ENCODE measurements at places on chromosomes 2 and 18.
A peak's percentile ranks its signal among the peaks of the same experiment; 100 is the strongest.

- H3K27me3 ChIP-seq: no peaks in the 10 kb centered on the region
- H3K4me1 ChIP-seq: peaks cover 47% of the 10 kb centered on the region
- no peak for DNase-seq
- peak overlapping the region; percentile 77 for H3K27ac ChIP-seq
- H3K4me3 ChIP-seq: no peak overlapping the region
Measured at GRCh38 chr2:37802899-37803379, 122.1 kb upstream of the RMDN2 start.

- no peak overlapping the region for H3K27ac ChIP-seq
- no peak overlapping the region for H3K4me3 ChIP-seq
- H3K27me3 ChIP-seq: no peaks in the 10 kb centered on the region
- no peaks in the 10 kb centered on the region for H3K36me3 ChIP-seq
Measured at GRCh38 chr2:25597881-25598280, 75.5 kb downstream of the DTNB start.

DNA sequence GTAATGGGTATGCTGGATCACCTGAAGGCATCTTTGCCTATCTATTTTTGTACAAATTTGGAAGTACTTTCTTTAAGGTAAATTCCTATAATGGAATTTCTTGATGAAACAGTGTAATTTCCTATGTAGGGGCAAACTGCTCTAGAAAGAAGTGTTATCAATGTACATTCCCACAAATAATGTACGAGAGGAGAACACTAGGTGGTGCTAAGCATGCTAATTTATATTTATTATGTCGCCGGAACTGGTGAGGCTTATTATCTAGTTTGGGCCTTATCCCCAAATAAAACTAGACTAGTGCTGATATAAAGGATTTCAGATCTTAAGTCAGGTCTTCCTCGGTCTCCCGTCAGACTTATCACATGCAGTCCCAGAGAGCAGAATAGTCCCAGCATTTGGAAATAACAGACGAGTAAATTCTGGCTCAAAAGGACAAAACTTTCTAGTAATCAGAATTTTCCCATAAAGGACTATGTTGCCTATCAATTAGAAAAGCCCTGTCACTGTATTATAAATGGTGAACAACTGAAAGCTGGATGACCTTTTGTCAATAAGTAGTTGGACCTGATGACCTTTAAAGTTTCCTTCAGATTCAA, 86.9 kb upstream of the RBBP8 start:
- H3K36me3 ChIP-seq: no peaks in the 10 kb centered on the region
- H3K4me3 ChIP-seq: no peak overlapping the region
- DNase-seq: peak; percentile 15
- peaks cover 37% of the 10 kb centered on the region for H3K4me1 ChIP-seq
- no peaks in the 10 kb centered on the region for H3K27me3 ChIP-seq

DNA sequence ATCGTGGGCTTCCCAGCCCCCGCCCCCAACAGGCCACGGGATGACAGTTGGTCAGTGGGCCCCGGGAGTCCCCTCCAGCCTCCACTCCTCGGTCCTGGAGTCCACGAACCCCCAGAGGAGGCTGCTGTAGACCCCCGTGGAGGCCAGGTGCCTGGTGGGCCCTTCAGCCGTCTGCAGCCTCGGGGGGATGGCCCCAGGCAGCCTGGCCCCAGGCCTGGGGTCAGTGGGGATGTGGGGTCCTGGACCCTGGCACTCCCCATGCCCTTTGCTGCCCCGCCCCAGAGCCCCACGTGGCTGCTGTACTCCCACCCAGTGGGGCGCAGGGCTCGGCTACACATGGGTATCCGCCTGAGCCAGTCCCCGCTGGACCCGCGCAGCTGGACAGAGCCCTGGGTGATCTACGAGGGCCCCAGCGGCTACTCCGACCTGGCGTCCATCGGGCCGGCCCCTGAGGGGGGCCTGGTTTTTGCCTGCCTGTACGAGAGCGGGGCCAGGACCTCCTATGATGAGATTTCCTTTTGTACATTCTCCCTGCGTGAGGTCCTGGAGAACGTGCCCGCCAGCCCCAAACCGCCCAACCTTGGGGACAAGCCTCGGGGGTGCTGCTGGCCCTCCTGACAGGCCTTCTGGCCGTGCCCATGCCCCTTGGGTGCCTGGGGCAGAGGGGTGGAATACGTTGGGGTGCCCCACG, 7.6 kb downstream of the NEU4 start:
- H3K4me1 ChIP-seq: no peaks in the 10 kb centered on the region
- H3K4me3 ChIP-seq: no peak overlapping the region
- no peak overlapping the region for H3K27ac ChIP-seq
- DNase-seq: no peak
- H3K27me3 ChIP-seq: no peaks in the 10 kb centered on the region
- no peaks in the 10 kb centered on the region for H3K36me3 ChIP-seq

- no peaks in the 10 kb centered on the region for H3K36me3 ChIP-seq
- no peak for DNase-seq
- H3K27ac ChIP-seq: no peak overlapping the region
- no peaks in the 10 kb centered on the region for H3K4me1 ChIP-seq
- H3K4me3 ChIP-seq: no peak overlapping the region
Measured at GRCh38 chr2:192047315-192048107, 147.2 kb downstream of the TMEFF2 start.

All from Caco-2 (cell line).